SK-N-DZ (cell line): ENCODE measurements at places on chromosomes 11 and 22.

GRCh38 chr22:20777420-20778177 lies 3.7 kb downstream of the SERPIND1 start:
- DNase-seq, result no peak

DNA sequence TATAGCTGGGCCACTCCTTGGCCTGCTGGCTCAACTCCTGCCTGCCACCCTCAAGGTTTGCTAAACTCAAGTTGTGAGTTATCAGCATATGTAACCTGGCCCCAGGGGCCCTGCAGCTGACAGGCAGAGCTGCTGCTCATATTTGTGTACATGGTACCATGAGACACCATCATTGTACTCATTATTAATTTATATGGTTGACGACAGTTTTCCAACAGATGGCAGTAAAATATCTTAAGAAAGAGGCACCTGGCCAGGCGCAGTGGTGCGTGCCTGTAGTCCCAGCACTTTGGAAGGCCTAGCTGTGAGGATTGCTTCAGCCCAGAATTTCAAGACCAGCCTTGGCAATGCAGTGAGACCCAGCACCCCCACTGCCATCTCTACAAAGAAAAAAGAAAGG lies 11.4 kb upstream of the DENND5A start:
- no peak for DNase-seq

DNA sequence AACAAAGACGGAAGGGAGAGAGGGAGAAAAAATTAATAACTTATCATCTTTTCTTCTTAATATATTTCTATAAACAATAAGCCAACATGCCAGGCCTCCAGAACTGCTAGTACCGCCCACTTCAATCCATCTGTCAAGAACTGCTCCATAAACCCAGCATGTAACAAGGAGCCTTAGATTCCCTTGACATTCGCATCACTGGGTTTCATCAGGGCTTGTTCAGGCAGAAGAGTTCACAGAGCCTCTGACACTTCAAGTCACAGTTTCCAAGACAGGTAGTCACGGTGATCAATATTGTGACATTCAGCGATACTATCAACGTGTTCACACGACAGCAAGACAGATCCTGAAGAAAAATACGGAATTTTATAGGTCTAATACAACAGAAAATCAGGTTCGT lies 61.7 kb downstream of the LARGE2 start:
- DNase-seq, result no peak

- no peak for DNase-seq
Measured at GRCh38 chr11:79078456-79078855, 362.4 kb downstream of the TENM4 start.

DNA sequence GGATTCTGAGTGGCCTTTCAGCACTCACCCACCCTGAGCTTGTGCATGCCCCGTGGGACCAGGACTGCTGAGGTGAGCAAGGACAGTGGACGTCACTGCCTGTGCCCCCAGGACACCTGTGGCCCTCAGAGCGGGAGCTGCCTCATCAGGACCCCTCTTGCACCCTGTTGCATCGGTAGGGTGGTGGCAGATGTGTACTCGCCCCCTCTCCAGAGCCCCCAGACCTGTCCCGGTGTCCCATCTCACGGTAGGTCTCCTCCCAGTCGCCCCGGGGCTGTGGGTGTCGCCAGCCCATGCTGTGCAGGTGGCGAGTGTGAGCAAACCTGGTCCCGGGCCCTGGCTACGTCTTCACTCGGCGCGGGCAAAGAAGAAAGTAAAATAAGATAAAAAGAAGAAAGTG lies 374.2 kb downstream of the TBC1D22A start:
- DNase-seq, result no peak

DNA sequence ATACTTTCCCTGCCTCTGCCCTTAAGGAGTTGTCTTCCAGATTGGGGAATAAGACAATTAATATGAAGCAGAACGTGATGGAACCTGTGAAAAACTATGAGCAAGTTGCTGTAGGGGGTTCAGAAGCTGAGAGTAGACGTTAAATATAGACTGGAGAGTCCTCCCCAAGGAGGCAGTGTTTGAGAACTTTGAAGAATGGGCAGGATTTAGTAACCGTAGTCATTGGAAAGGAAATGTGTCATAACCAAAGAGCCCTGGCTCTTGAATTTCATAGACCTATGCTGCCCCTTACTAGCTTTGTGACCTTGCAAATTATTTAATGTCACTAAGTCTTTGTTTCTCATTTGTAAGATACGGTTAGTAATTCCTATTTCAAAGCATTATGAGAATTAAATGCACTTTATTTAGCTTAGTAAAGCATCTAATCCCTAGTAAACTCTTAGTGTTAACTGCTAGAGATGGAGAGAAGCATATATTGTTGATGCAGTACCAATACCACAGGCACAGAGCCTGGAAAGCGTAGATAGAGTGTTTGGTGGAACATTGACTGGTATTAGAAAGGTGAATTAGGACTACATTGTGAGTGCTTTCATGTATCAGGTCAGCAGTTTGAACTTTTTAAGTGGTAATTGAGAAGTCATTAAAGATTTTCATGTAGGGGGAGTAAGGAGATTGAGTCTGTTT lies 54.1 kb downstream of the MCAM start:
- no peak for DNase-seq
